ENCODE measurements at places on chromosomes 3 and 15.

- DNase-seq, result no peak
Observed at GRCh38 chr15:62931650-62932049, 110.9 kb upstream of the TPM1 start.

DNA sequence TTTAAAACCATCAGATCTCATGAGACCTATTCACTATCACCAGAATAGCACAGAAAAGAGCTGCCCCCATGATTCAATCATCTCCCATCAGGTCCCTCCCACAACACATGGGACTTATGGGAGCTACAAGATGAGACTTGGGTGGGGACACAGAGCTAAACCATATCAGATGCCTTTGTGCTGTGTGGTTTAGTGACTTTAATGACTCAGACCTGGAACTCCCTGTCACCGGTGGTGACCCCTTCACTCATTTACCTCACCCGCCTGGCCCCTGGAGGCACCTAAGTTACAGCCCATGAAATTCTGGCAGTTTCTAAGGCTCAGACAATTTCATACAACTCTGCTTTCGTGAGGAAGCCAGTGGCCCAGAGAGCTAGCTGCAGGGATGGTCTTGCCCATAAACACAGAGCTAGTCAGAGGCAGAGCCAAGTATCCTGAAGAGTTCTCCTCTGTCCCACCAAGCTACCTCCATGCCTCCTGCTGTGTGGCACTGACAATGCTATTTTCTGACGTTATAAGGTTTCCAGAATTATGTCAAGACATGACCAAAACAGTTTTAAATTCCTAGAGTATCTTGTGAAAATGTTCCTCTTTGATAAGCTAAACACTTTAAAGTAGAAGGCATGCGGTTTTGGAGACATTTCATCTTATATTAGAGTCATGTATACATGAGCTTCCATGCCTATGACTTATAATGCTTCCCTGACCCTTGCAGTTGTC lies 231.1 kb upstream of the IL12A start:
- no peak for DNase-seq

DNA sequence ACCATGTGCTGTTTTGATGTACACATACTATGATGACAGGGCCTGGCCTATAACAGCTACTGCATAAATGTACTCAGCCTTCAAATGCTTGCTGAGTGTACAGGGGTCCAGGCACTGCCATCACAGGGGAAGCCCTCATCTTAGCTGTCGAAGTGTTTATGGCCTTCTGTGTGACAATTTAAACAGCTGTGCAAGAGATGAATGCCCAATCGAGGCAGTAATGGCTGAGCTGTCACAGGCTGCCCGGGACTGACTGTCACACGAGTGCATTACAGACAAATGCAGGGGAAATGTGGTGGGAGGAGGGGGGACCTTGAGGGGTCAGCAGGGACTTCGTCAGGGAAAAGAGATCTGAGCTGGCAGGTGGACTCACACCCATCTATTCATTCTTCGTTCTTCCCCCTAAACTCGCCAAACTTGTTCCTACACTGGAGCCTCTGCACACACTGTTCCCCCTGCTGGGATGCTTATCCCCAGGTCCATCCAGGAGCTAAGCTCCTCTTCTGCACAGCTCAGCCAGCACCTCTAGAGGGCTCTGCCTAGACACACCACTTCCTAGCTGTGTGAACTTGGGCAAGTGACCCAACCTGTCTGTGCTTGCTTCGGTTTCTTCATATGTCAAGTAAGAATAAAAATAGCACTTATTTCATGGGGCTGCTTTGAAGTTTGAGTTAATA lies 156.2 kb upstream of the IQSEC1 start:
- DNase-seq, result no peak

- DNase-seq, result no peak
Observed at GRCh38 chr3:12367346-12367745, 78.5 kb downstream of the PPARG start.

- peak; percentile 75 for DNase-seq
Observed at GRCh38 chr15:66293419-66294156, at the start of gene DIS3L. Gene DIS3L (plus strand): TSS chr15:66293568. CDS start chr15:66293597, 29 bp downstream.

DNA sequence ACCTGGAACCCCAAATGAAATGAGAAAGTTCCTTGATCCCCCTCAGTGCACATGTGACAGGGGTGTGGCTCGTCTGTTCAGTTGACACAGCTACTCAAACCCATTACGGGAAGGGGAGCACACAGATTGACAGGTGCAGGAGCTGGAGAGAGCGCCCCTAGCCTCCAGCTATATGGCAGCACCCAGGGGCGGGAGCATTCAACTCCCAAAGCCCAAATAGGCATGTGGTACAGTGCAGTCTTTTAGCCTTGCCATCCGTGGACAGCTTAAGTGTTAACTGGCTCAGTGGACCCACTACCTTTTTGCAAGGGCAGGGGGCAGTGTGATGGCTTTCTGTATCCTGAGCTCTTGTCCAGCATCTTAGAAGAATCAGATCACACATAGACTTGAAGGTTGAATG lies 1374.2 kb upstream of the ALCAM start:
- DNase-seq, result no peak

GRCh38 chr3:37504583-37505357 lies 330.4 kb upstream of the LRRFIP2 start:
- no peak for DNase-seq

Measured in GDM1 (cell line).